SHP77 treated with DMSO at 0.1 percent for 48 hours (cell line): ENCODE measurements at places on chromosomes 6 and 20.

DNA sequence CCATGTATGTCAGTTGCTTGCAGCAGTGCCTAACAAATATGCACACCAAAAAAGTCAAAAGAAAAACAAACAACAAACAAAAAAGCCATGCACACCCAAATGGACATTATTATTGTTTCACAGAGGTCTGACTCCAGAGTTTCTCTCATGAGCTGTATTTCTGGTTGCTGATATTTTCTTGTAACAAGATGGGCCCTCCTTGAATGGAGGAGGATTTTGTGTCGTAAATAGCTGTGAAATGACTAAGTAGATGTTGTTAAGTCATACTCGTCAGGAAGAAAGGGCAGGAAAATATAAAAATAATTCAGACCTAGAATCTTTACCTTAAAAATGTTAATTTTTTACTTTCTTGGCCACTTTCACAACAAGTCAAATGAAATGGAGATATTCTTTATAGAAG lies 96.0 kb downstream of the PLEKHG1 start:
- no peak for DNase-seq

DNA sequence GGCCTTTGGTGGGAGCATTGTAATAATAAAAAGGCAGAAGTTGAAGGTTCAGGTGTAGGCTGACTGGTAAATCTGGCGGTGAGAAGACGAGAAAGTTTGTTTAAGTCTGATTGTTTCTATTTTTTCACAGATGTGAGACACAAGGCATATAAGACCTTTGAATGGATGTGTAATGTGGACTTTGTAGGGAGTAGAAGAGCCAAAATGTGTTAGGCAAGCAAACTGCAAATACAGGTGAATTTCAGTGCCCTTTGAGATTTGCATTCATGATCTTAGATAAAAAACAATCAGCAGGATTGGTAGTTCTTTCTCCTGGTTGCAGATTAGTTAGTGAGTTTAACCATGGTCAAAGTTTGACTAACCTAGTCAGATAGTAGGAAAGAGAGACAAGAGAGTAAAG lies 238.9 kb downstream of the FRK start:
- DNase-seq, result no peak

- no peak for DNase-seq
Measured at GRCh38 chr6:97085772-97086171, 161.2 kb downstream of the KLHL32 start.

- no peak for DNase-seq
Measured at GRCh38 chr20:33411242-33411641, 9.9 kb upstream of the CDK5RAP1 start.

- DNase-seq, result no peak
Measured at GRCh38 chr6:67184405-67184804, 1450.7 kb upstream of the ADGRB3 start.

- no peak for DNase-seq
Measured at GRCh38 chr6:11229655-11230046, 2.8 kb downstream of the NEDD9 start.

- DNase-seq, result no peak
Measured at GRCh38 chr6:31187780-31188194, 17.3 kb upstream of the POU5F1 start.

- no peak for DNase-seq
Measured at GRCh38 chr6:140153703-140154102, 779.3 kb upstream of the CITED2 start.

- DNase-seq, result no peak
Measured at GRCh38 chr20:53281557-53282117, 309.5 kb downstream of the TSHZ2 start.

GRCh38 chr6:24283043-24283985 lies 74.5 kb downstream of the DCDC2 start:
- peak; percentile 87 for DNase-seq

DNA sequence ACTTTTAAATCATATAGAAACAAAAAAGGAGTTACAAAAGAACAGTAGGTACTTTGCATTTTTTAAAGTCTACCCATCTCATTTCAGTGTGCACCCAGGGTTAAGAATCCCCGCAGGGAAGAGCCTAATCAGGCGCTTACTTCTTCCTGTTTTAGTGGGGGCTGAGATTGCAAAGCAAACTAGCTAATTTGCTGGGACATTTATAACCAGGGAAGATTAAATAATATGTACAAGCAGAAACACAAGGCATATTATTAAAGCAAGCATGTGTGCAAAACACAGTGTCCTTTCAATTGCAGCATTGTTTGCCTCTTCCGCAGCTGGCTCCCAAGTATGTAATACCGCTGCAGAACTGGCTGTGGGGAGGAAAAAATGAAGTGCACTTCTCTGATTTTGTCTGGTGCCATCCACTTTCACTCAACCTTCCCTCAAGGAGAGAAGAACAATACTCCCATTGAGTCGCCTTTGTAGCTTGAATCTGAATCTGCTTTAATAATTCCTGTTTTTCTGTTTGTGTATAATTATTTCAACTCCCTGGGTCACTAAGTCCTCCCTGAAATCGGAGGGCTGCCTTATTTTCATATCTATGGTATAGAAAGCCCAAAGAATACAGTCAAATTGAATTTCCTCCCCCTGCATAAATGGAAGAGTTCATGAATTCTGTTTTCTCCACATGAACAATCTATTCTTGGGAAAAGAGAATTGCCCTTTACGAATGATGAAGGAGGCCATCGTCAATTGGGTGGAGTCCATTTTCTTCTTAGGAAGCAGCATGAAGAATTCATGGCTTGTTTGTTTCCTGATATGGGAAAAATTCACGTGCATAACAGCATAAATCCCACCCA lies 23.3 kb upstream of the BCAS1 start:
- no peak for DNase-seq

DNA sequence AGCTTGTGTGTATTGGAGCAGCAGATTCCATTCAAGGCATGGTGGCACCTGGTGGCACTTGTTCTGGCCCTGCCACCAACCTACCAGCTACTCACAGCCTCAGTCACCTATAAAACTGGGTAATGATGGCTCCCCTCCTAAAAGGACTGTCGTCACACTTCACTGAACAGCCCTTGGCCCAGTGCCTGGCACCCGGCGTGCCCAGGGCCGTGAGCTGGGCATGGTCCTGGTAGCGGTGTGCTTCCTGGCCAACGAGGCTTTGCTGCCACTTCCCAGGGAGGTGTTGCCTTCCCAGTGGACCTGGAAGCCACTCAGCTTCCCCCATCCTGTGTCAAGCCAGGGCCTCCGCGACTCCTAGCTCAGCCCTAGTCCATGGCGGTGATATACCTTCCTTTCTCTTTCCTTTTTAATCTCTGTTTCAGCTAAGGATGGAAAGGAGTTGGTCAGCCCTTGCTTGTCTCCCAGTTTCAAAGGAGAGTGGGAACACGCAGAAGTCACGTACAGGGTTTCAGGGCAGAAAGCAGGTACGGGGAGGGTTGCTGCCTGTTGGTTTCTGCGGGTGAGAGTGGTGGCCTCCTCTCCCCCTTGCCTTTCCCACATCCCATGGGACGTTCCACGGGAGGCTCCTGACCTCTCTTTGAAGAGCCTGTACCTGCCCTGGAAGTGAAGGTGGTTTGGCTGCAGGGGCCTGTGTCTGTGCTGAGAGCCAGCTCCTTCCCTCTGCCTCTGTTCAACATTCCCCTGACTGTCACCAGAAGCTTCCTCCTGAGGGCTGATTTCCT lies 25.5 kb downstream of the ENTPD6 start:
- no peak for DNase-seq

DNA sequence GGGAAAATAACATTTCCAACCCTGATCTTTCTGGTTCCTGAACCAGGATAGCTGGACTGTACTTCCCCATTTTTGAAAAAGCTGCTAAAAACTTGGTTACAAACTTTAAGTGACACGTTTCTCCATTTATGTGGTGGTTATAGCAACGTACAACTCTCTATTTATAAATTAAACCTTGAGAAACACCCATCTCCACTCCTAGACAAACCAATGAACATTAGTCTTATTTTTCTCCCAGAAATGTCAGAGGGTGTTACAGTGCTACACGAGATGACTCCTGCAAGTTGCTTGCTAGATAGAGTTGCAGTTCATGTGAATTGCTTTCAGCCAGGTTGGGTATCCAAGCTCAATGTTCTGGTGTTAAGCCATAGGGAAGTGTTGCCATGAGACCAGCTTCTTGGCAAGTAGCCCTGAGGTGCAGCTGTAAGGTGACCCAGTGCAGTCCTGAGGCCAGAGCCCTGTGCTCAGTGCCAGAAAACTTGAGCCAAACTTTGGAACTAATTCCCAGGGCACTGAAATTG lies 51.3 kb upstream of the REV3L start:
- peak; percentile 29 for DNase-seq
